GM23248 (cell line): ENCODE measurements at places on chromosomes 13 and 19.
A peak's percentile ranks its signal among the peaks of the same experiment; 100 is the strongest.

GRCh38 chr13:78689011-78689410 is 30.1 kb upstream of the OBI1 start:
- H3K4me1 ChIP-seq: no peaks in the 10 kb centered on the region
- DNase-seq: no peak
- H3K36me3 ChIP-seq: no peaks in the 10 kb centered on the region
- no peak overlapping the region for H3K27ac ChIP-seq
- H3K4me3 ChIP-seq: no peak overlapping the region

GRCh38 chr19:15748239-15748638 is 10.5 kb downstream of the OR10H3 start:
- H3K36me3 ChIP-seq: no peaks in the 10 kb centered on the region
- no peaks in the 10 kb centered on the region; the same call in 1 of the 2 replicates for H3K27me3 ChIP-seq
- H3K4me3 ChIP-seq: no peak overlapping the region

GRCh38 chr13:110246530-110246929 is 60.4 kb downstream of the COL4A1 start:
- DNase-seq: no peak
- H3K4me1 ChIP-seq: peaks cover 56% of the 10 kb centered on the region
- H3K36me3 ChIP-seq: no peaks in the 10 kb centered on the region
- peak overlapping the region; percentile 32; the same call in 1 of the 2 replicates for H3K27ac ChIP-seq
- no peaks in the 10 kb centered on the region for H3K27me3 ChIP-seq

DNA sequence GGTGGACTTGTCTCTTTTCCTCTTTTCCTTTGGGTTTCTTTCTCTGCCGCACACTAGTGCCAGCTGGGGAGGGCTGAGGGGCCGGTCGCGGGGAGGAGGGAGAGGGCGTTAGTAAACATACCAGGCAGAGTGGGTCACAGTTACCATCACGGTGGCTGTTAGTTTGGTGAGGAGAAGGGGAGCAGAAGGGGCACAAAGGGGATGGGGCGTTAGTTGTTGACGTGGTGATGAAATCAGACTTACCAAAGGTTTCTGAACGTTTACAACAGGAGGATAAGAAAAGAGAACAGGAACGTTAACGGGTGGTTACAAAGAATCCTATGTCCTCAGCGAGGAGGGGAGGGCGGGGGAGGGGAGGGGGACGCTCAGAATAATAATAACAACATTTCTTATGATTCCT is 77.9 kb downstream of the PTPRS start:
- no peaks in the 10 kb centered on the region for H3K36me3 ChIP-seq
- H3K27me3 ChIP-seq: no peaks in the 10 kb centered on the region
- H3K4me3 ChIP-seq: no peak overlapping the region
- DNase-seq: no peak

DNA sequence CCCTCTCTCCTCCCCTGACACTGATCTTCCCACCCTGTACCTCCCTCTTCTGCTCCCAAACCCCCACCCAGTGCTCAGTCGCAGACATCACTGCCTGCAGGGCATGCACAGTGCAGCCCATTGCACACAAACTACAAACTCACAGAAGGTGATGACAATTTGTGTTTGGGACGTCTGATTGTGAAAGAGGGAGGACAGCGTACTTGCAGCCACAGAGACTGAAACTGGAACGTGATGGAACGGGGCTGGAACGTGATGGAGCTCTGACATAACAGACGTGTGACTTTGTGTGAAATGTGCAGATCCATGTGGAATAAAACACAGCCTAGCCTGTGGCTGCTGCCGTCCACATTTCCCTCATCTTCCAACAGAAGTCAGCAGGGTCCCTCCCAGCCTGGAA is 57.3 kb upstream of the CEACAM8 start:
- H3K4me1 ChIP-seq: no peaks in the 10 kb centered on the region
- H3K27me3 ChIP-seq: peaks cover 45% of the 10 kb centered on the region
- DNase-seq: no peak
- no peaks in the 10 kb centered on the region for H3K36me3 ChIP-seq

DNA sequence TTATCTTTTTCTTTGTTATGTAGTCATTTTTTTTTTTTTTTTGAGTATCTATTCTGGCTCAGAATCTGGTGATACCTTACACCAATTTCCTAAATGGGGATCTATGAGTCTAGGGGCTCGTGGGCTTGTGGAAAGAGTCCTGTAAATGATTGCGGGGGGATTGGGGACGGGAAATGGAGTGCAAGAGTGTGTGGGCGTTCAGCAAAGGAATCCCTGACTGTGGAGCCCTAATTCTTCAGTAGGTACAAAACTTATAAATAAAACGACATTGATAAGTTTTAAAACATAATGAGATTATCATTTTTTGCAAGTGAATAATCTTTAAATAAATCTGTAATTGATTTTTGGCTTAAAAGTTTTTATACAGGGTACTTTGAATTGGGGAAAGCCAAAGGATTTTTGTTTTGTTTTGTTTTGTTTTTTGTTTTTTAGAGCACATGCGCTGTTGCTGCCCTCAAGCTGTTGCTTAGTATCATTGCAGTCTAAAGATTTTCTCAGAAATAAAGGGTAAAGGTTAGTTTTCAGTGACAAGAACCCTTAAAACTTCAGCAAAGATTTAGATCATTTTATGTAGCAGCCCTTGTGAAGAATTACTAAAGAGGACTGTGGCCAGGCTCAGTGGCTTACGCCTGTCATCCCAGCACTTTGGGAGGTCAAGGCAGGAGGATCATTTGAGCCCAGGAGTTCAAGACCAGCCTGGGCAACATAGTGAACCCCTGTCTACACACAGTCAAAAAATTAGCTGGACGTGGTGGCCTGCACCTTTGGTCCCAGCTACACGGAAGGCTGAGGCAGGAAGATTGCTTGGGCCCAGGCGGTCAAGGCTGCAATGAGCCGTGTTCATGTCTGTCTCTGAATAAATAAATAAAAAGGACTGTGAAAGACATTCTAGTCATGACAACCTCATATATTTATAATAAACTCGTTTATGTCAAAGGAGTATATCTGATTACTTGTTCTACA is 1.7 kb downstream of the ERCC5 start:
- H3K36me3 ChIP-seq: 0 out of 2 replicates have a peak, but pooled peaks cover 7% of the 10 kb centered on the region
- DNase-seq: peak; percentile 78
- H3K4me3 ChIP-seq: peak overlapping the region; percentile 94
- H3K27ac ChIP-seq: peak overlapping the region; percentile 93
- peaks cover 12% of the 10 kb centered on the region for H3K4me1 ChIP-seq

DNA sequence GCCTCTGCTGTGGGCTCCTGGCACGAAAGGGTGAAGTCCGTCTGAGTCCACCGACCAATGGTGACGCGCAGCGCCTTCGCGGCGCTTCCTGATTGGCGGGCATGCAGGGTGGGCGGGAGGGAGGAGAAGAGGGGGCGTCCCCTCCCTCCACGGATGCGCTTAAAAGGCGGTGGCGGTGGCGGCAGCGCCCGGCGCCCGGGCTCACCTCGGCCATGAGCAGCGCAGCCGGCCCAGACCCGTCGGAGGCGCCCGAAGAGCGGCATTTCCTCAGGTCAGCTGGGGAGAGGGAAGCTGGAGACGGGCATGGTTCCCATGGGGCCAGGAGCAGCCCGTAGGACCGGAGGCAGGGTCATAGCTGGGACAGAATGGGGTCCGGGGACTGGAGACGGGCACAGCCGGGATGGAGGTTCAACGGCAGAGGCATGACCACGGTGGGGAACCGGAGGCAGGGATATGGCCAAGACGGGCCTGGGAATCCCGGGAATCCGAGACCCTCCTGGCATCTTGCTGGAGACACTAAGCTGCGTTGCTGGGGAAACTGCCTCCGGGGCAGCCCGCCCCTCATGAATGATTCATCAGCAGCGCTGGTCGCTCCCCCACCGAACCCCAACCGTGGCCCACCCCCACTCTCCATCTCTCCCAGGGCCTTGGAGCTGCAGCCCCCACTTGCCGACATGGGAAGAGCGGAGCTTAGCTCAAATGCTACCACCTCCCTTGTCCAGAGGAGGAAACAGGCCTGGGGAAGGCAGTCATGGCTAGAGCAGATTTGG is at the start of gene YJEFN3:
TSS of gene YJEFN3 (plus strand) at position 191 of the 770 bp plus-strand sequence. CDS start at position 213, 22 bp downstream.
- no peaks in the 10 kb centered on the region for H3K36me3 ChIP-seq
- H3K4me1 ChIP-seq: peaks cover 3% of the 10 kb centered on the region; the same call in 1 of the 2 replicates
- H3K4me3 ChIP-seq: no peak within 1 kb of the TSS
- no peaks in the 10 kb centered on the region for H3K27me3 ChIP-seq
- H3K27ac ChIP-seq: no peak within 1 kb of the TSS
- DNase-seq: peak; percentile 30

GRCh38 chr13:90270226-90270625 is 1077.3 kb upstream of the MIR17HG start:
- H3K36me3 ChIP-seq: no peaks in the 10 kb centered on the region
- H3K27me3 ChIP-seq: no peaks in the 10 kb centered on the region

- H3K4me1 ChIP-seq: no peaks in the 10 kb centered on the region
- no peak overlapping the region for H3K4me3 ChIP-seq
- H3K27me3 ChIP-seq: no peaks in the 10 kb centered on the region
Measured at GRCh38 chr13:40329781-40330485, 336.5 kb downstream of the FOXO1 start.

DNA sequence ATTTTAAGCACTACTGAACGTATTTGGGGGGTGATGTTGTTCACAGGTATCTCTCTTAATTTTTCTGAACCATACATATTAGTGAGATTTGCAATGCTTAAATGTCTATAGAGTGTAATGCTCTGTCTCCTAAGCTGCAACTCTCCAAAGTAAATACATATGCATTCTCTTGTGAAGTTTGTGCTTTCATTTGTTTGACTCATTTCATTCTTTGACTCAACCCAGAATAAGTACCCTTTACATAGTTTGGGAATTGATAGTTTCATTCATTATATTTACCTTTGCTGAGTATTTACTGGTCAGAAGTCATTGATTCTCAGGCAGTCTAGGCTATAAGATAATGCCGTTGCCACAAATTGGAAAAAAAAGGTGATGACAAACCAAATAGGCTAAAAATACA is 406.9 kb downstream of the FGF9 start:
- H3K36me3 ChIP-seq: no peaks in the 10 kb centered on the region
- H3K4me1 ChIP-seq: no peaks in the 10 kb centered on the region
- H3K4me3 ChIP-seq: no peak overlapping the region
- H3K27me3 ChIP-seq: no peaks in the 10 kb centered on the region; the same call in 1 of the 2 replicates
- no peak overlapping the region for H3K27ac ChIP-seq

DNA sequence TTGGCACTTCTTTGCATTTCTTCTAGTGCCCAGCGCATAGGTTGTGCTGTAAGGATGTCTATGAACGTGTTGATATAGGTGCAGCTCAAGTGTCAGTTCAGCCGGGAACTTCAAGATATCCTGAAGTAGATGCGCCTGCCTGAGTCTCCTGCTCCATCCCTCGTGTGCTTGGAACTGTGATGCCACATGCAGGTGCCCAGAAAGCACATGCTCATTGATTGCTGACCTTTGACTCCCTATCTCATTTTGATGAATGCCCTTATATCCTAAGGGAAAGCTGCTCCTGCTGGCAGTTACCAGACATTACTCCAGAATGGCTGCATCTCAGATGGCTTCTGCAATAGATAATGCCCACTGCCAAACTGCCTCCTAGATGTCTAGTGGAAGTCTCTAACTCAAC is 40.9 kb downstream of the CBY2 start:
- DNase-seq: no peak
- H3K27me3 ChIP-seq: peaks cover 13% of the 10 kb centered on the region; the same call in 1 of the 2 replicates
- H3K27ac ChIP-seq: no peak overlapping the region
- H3K4me1 ChIP-seq: no peaks in the 10 kb centered on the region

GRCh38 chr19:10299545-10300458 is 9.8 kb downstream of the ZGLP1 start:
- peaks cover 14% of the 10 kb centered on the region for H3K4me1 ChIP-seq
- DNase-seq: no peak
- no peak overlapping the region for H3K4me3 ChIP-seq
- no peaks in the 10 kb centered on the region for H3K36me3 ChIP-seq
- no peak overlapping the region for H3K27ac ChIP-seq

DNA sequence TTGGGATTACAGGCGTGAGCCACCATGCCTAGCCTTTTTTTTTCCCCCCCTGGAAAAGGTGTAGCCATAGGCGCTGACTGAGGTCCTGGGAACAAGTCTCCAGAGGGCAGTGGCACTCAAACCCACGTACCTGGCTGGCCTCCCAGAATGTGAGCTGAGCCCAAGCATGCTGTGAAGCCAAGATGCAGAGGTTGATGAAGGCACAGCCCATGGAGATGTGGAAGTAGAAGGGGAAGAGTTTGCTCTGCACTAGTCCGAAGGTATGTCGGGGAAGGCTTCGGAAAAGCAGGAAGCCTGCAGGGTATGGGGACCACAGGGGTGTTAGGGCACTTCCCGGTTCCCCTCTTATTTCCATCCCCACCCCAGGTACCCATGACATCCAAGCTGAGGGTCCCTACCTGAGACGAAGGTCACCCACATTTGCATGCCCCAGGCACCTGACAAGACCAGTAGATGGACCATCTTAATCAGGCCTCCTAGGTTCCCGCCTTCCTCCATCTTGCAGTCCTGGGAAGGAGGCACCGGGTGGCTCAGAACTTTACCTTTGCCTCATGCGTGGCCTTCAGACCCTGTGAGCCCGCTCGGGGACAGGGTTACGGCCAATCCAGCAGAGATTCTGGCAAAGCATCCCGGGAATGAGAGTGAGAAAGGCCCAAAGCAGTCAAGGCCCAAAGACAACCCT is 805 bp downstream of the TMEM205 start:
- peak overlapping the region; percentile 85 for H3K4me3 ChIP-seq
- H3K27ac ChIP-seq: no peak overlapping the region
- DNase-seq: peak; percentile 40

DNA sequence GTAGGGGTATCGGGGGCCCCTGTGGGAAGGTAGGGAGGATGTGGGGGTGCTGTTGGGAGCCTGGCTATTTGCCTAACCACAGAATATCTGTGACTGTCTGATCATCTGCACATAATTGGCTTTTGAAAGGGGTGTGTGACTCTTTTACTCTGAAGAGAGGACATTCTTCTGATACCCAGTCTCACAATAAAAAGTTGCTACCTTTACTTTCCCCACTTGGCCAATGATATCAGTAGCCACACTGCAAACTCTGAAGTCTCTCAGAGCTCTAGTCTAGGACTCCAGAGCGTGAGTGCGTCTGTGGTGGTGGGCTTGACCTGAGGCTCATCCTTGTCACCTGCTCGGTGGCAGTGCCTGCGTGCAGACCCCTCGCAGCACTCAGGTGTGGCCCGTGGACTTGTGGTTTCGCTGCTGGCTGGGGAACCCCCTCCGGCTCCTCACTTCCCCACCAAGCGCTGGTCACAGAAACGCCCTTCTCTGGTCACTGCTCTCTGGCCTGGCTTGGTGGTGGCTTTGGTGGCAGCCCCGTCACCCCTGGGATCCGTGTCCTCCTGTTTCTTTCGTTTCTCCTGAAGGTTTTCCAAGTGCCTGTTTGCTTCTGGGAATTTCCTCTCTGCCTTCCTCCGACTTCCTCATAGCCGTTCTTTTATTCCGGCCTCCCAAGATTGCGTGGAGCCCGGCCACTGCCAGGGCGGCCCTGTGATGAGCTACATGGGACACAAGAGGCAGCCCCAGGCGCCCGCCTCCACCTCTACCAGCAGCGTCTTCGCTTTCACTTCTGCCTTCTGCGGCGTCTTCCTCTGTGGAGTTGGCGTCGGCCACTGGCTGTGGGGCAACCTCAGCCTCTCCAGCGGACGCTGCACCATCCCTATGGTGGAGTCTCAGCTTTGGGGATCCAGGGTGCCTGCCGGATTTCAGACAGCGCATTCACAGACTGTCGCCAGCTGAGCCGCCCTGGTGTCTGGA is 78.0 kb downstream of the ATP11A start:
- H3K4me1 ChIP-seq: no peaks in the 10 kb centered on the region
- no peak overlapping the region for H3K27ac ChIP-seq
- H3K27me3 ChIP-seq: no peaks in the 10 kb centered on the region
- H3K4me3 ChIP-seq: no peak overlapping the region
- DNase-seq: no peak
- no peaks in the 10 kb centered on the region for H3K36me3 ChIP-seq
